Progenitor cell of endocrine pancreas (in vitro differentiated cells): ENCODE measurements at places on chromosomes 11 and 22.

- no peak for DNase-seq
Observed at GRCh38 chr11:6598555-6598954, 4.9 kb downstream of the RRP8 start.

DNA sequence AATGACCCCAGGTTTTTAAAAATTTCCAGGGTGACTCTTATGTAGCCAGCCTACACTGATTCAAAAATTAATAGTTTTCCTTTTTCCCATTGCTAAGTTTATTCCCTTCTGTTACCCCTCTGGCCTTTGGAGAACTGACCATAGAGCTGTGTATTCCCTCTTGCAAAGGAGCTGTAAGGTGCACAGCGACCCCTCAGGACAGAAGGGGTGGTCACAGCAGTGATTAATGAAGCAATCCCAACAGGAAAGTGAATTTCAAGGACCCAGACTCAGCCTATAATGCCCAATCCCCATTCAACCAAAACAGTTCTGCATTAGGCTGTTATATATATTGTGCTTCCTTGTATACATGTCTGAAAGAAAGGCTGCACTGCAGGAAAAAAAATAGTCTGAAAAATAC is 147.1 kb downstream of the WT1 start:
- no peak for DNase-seq

DNA sequence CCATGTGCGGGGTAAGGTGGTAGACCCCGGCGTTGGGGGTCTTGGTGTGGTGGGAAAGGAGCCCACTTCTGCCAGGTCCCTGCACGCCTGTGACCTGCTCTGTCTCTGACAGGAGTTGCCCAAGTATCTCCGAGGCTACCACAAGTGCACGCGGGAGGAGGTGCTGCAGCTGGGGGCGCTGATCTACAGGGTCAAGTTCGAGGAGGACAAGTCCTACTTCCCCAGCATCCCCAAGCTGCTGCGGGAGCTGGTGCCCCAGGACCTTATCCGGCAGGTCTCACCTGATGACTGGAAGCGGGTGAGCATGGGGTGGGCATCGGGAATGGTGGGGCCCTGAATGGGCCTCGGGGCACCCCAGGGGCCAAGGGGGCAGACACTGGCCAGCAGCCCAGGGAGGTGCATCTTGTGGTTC is 83.0 kb downstream of the MYO7A start:
- no peak for DNase-seq

GRCh38 chr11:69377029-69377952 is 83.3 kb downstream of the MYEOV start:
- DNase-seq = no peak

DNA sequence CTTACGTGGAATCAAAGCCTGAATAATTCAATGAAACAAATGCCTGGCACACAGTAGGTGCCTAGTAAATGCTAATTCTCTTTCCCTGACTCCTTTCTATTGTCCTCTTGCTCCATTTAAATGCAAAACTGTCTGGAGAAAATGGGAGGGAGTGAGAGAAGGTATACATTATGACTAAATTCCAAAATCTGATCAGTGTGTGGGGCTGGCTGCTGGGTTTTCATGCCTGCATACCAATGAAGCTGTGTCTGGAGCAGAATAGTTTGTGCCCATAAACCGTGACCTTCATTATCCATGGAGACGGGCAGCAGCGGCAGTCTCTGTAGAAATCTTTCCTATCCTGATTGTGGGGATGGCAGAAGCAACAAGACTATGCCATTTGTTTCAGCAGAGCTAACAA is 223.4 kb upstream of the ZBED5 start:
- no peak for DNase-seq

GRCh38 chr11:120044011-120044675 is 93.8 kb downstream of the TRIM29 start:
- DNase-seq = no peak
